ENCODE measurements at places on chromosomes 7 and 10.

DNA sequence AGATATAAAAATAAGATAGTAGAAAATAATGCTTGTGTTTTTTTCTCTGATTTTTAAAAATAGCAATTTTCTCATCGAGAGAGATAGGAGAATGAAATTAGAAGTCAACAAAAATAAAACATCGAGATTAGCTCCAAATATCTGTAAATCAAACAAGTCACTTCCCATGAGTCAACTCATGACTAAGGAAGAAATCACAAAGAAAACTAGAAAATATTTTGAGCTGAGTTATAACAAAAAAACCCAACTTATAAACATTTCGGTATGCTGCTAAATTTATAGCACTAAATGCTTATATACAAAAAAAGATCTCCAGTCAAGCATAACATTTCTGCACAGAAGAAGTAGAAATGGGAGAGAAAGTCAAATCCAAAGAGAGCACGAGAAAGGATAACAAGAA is 140.1 kb downstream of the ITGA8 start:
- DNase-seq: no peak

GRCh38 chr10:98195120-98195519 is 60.7 kb downstream of the R3HCC1L start:
- DNase-seq: no peak

DNA sequence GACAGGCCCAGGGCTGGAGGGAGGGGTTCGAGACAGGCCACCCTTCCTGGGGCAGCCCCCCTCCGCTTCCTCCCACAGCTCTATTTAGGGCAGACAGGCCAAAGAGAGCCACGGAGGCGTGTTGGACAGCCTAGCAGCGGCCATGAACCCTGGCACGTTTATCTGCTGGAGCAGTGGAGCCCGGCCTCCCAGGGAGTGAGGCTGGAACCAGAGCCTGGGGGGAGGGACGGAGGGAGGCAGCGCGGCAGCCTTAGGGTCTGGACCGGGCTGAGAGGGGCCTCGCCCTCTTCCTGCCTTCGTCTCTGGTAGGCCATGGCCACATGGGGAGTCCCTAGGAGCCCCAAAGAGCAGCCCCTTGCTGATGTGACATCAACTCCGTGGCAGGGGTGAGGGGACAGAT is 17.1 kb downstream of the UNCX start:
- DNase-seq: no peak

DNA sequence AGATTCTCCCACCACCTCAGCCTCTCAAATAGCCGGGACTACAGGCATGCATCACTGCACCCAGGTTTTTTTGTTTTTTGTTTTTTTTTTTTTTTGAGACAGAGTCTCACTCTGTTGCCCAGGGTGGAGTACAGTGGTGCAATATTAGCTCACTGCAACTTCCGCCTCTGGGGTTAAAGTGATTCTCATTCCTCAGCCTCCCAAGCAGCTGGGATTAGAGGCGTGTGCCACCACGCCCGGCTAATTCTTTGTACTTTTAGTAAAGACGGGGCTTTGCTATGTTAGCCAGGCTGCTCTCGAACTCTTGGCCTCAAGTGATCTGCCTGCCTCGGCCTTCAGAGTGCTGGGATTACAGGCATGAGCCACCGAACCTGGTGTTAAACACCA is 107.5 kb upstream of the KIF5B start:
- no peak for DNase-seq

Measured in T-helper 22 cell (primary cell).